ENCODE measurements at places on chromosomes 2 and 18. TPM values are rescaled to one million over a fixed set of nuclear protein-coding genes. Genes with fewer than 3 reads are reported as not detected.

Gene GULP1
- total RNA-seq = not detected

DNA sequence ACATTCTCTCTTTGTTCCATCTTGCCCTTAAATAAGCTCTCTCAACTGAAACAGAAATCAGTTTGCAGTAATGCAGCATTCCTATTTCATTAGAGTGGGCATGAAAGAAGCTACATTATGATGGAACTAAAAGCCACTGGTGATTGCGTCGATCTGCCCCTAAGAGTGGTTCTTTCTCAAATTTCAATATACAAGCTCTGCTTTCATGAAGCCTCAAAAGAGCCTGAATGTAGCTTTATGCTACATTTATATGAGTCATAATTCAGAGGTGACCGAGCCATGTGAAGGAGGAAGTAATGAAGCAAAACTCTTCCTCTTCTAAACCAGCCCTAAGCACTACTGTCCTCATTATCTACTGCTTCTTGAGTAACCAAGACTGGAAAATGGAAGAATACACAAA is 64.8 kb upstream of the CYTIP start:
- DNase-seq = no peak

DNA sequence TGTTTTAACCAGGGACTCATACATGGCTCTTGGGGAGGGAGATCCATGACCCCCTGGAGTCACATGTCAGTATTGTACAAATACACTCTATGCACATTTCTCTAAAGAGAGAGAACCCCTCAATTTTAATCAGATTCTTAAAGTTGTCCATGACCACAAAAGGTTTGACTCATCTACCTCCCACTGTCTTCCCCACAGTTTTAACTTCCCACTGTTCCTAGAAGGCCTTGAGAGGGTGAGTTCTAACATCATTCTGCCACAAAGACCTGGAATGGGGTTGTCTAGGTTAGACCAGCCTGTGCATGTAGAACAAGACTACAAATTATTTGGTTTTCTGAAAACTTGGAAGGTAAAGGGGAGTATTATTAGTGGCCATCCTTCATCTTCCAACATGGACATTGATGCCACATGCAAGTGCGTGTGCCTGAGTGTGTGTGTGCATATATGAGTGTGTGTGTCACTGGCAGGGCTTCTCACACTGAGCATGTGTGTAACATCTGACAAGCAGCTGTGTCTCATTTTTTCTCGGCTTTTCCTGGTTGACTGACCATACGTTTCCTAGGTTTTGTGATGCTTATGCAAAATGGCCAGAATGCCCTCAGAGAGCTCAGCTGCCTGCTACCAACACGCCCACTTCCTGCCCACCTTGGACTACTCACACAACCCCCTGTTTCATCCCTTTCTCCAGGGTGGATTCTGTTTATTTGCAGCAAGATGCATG is 94.6 kb upstream of the LGALSL start:
- no peak for DNase-seq

Gene PARD6G
- not detected for total RNA-seq

DNA sequence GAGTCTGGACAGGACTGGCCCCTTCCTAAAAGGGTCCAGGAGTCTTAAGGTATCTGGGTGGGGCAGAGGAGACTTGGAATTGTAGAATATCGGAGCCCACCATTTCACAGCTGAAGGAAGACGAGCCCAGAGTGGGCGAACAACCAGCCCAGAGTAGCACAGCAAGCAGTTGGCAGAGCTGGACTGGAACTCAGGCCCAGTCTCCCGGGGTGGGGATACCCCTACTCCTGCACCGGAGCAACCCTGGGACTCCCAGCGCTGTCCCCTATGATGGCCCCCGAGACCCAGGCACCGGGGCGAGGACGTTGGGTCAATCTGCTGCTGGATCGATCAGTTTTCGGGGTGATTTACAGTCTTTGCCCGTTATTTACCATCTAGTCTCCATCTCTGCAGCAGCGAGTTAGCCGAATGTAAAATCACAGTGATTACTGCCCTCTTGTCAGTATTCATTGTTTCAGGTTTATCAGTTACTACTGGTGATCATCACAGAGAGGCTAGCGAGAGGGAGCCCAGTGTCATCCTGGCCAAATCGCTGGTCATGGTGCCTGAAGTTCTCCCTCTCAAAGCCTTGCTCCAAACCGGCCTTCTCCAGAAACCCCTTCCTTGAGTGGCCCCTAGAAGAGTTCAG is 75.3 kb downstream of the SMAD7 start:
- DNase-seq = no peak

GRCh38 chr2:290090-290722 is 2.3 kb upstream of the ALKAL2 start:
- DNase-seq = peak; percentile 71

- DNase-seq = no peak
These were observed 1.3 kb downstream of the MARCO start for GRCh38 chr2:118943286-118943685.

- DNase-seq = no peak
These were observed 17.5 kb upstream of the ILKAP start for GRCh38 chr2:238220892-238221521.

DNA sequence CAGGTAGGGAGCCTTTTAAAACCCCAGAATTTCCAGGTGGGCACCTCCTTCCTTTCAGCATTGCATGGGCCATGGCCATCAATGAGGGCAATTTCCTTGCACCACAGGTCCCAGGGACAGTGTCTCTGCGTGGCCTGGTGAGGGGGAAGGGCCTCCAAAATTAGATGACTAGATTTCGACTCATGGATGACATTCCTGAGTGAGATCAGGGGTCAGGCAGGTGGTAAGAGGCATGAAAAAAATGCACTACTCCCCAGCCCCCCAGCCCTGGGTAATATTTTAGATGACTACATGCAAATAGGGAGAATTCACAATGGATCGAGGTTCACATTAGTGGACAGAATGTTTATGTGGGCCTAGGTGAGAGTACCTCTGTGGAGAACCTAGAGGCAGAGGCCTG is 19.0 kb upstream of the IGFBP5 start:
- no peak for DNase-seq

DNA sequence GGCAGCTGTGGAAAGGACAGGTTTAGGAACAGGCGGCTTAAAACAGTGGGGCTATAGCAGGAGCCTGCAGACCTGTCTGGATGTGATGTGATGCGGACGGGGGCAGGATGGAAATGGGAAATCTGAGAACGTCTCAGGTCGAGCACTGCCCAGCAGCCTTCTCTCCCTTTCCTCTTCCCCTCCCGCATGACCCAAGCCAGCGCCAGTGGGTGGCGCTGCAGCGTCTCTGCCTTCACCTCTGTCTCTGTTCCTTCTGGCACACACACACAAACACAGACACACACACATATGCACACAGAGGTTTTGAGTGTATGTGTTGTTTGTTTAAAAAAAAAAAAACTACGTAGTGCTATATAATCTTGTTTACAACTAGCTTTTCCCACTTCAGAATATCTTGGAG is 82.0 kb upstream of the SLC66A3 start:
- peak; percentile 28 for DNase-seq

GRCh38 chr2:655626-656025 is 21.6 kb downstream of the TMEM18 start:
- DNase-seq = no peak

- DNase-seq = no peak
These were observed 221.5 kb upstream of the NCKAP5 start for GRCh38 chr2:133789743-133790142.

DNA sequence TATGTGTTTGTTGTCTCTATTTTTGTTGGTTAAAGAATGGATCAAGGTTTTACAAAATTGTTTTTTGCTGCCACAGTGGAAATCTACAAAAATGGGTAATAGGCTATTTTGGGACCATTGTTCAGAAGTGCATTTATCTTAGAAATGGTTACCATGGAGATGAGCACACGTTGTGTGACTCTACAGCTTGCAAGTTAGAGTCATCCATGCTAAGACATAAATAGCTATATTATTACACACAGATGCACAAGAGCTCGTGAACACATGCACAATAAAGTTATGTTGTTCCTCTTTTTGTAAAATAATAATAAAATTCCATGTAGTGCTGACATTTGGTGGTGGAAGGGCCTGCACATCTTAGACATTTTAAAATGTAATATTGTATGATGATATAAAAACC is 15.5 kb upstream of the DUSP19 start:
- no peak for DNase-seq

Gene NOTO
- total RNA-seq = not detected

- no peak for DNase-seq
These were observed 197.2 kb upstream of the FSHR start for GRCh38 chr2:49351560-49351959.

Gene CFAP65
- not detected for total RNA-seq

DNA sequence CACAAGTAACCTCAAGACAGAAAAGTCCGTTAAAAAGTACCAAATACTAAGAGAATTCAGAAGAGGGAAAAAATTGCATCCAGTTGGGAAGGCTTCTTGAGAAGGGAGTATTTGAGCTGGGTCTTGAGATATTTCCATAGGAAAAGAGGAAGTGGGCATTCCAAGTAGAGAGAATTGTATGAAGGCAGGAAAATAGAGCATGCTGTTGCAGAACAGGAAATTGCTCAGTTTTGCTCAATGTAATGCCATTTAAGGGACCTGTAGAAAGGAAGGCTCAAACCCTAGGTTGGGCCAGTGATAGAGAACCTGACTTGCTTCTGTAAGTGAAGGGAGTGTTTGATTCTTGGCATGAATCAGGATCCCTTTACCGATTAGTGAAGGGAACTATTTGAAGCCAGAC is 1.0 kb upstream of the ZC3H8 start:
- DNase-seq = no peak

DNA sequence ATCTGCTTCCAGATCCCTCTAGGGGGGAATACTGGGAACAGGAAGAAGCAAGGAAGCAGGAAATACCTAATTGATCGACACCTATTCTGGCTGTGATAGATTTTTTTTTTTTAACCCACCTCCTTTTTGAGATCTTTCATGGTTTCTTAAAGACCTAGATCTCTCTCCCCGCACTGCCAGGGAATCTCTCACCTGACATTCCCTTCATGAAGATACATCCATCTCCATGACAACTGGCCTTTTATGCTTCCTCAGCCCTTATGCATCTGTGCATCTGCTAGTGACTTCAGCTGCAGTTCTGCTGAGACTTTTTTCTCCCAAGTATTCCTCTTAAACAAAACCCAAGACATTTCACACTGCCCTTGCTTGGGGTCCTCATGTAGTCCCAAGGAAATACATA is 21.1 kb upstream of the CPO start:
- DNase-seq = no peak

GRCh38 chr2:69742322-69742952 is 503 bp downstream of the ANXA4 start:
- DNase-seq = no peak

DNA sequence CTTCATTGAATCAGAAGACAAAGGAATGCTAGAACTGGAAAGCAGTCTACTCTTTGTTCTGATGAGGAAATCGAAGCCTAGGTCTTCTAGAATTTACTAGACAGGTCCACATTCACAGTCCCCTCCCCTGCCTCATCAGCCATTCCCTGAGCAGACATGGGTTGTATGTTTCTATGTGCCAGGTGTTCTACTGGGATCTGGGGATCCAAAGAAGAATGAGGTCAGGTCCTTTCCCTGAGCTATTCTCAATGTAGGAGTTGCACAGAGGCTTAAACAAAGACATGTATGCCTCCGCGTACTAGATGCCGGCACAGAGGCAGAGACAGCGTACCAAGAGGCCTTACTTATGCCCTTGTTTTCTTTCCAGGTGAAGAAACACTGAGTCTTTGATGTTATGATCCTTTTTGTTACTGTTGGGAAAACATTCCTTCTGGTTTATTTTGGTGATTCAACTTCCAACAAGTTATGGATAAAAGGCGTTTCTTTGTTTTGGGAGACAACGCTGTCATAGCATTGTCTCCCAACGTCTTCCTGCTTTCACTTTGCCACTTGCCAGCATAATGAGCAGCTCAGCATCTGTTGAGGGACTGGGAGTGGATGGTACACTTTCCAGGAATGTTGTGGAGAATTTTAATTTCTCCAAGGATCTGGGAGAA is 174.4 kb downstream of the ALPK2 start:
- no peak for DNase-seq

Gene PROC
- total RNA-seq = not detected

- DNase-seq = no peak
These were observed 2.5 kb upstream of the TET3 start for GRCh38 chr2:73982140-73982617.

- DNase-seq = no peak
These were observed 6.8 kb downstream of the COLEC11 start for GRCh38 chr2:3601561-3602271.
